Caki2 (cell line): ENCODE measurements at places on chromosomes 12 and 14.

DNA sequence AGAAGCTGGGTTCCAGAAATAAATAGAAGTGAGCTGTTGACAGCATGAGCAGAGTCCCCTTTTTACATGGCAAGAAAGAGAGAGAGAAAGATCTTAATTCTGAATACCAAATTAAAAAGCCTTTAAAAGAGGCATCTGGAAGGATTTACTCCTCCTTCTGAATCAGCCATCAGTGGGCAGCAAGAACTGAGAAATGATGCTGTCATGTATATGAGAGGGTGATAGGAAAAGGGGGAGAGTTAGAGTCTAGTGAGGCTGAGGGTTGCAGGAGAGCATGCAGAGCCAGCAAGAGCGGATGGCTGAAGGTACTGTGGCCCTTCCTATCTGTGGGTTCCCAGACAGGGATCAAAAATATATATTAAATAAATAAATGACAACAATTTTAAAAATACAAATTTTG, 34.5 kb upstream of the GNG2 start:
- DNase-seq, result no peak

DNA sequence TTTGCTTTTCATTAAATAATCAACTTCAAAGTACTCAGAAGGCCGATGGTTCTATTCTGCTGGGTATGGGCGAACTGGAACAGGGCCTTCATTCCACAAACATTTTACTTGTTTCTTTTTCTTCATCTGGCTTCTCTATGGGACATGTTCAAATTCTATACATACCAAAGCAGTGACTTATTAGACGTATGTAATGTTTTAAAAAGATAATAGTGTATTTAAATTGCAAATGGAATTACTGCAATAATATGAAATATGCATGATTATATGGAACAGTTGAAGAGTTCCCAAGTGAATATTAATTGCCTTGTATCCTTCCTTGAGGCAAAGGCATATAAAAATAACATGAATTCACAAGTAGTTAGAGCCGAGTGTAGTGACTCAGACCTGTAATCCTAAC, 75.5 kb downstream of the FAR2 start:
- DNase-seq, result no peak

DNA sequence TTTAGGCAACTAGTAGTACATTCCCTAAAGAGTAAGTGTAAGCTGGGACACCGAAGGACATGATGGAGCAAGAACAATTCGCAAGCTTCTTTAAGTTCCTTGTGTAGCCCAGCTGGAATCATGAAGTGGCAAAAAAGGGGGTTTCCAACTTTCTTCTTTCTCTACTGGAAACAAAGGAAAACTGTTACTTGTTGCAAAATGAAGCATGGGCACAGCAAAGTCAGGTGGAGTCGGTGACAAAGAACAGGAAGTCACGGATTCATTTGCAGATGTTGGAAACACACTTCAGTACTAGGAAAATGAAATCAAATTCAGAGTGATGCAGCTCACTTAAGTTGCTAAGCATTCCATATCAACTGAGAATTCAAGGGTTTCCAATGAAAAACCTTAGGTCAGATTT, 706.9 kb upstream of the STXBP6 start:
- no peak for DNase-seq

- no peak for DNase-seq
Measured at GRCh38 chr14:98198385-98198784, 1073.6 kb downstream of the BCL11B start.

DNA sequence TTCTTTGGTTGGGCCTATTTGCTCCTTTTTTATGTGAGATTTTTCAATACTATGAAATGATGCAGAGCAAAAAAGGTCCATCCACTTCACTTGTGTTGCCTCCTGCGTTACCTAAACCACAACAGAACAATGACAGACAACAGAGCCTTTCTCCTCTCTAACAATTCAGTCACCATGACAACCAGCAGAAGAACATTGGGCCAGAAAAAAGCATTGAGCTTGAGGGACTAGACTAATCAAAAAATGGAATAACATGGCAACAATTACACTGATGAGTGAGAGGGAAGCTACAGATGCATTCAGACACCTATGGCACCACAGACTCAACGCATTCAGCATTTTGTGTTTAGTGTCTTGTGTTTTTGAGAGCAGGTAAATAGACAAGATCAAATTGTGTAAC, 44.6 kb upstream of the PTCSC3 start:
- no peak for DNase-seq

DNA sequence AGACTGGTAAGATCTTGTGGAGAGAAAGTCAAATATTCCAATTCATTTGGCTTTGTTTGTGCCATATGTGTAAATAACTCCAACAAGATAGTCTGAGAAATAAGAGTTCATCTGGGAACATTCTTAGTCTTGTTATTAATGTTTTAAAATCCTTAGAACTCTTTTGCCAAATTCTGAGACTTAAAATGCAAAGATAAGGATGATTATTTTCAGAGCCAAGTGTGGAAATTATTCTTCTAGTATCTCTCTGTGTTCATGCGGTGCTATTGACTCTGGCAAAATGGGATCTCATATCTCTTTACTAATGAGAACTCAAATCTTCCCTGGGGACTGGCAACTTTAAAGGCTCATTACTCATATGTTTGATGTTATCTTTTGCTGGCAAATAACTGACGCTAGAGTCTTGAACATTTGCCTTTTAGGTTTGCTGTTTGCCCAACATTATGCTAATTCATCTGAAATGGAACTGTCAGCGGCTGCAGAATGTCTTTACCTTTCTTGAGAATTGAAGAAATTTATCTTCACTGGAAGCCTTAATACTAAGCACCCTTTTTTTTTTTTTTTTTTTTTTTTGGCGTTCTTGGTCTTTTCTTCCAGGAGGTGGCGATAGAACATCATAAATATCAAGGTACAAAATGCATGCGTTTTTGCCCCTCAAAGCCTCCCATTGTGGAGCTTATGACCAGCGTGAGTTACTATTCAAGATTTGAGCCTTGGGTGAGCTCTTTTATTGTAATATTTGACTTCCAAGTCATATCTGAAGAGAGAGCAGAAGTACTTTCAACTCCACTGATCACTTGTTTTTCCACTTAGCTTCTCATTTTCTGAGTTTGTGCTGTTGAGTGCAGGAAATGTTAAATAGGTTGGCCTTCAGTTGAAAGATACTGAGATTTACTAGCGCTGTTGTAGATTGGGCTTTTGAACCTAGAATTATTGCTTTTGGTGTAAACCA, 86.5 kb downstream of the CAND1 start:
- peak; percentile 79 for DNase-seq

DNA sequence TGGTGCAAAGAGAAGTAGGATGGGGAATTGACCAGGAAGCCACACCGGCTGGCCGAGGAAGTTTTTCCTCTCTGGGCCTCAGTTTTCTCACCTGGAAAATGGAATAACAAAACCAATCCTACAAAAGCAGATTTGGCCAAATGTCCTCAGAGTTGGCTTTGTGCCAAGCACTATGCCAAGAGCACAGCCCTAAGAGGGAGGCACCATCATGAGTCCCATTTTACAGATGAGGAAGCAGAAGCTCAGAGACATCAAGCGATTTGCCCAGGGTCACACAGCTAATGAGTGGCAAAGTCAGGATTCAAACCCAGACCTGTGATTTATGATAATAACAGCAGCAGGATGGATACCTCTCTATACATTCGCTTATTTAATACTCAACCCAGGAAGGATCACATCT, 27.3 kb downstream of the RASAL1 start:
- no peak for DNase-seq

DNA sequence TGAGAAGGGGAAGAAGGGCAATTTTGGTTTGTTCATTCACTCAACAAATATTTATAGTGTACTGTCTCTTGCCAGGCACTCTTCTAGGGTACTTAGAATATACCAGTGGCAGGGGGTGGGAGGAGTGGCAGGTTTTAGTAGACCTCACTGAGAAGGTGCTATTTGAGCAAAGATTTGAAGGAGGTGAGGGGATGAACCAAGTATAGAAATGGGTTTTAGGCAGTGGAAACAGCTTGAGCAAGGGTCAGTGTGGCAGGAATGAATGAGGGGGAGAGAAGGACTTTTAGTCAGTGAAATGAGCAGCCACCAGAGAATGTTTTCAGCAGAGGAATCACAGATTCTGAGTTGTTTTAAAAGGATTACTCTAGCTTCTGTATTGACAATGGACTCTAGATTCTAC, 2.3 kb downstream of the PRIM1 start:
- no peak for DNase-seq

- no peak for DNase-seq
Measured at GRCh38 chr14:54503486-54503885, 6.2 kb upstream of the CGRRF1 start.

- no peak for DNase-seq
Measured at GRCh38 chr14:65101631-65102440, 481 bp downstream of the MAX start.
